ENCODE measurements at places on chromosomes 6 and 20.

DNA sequence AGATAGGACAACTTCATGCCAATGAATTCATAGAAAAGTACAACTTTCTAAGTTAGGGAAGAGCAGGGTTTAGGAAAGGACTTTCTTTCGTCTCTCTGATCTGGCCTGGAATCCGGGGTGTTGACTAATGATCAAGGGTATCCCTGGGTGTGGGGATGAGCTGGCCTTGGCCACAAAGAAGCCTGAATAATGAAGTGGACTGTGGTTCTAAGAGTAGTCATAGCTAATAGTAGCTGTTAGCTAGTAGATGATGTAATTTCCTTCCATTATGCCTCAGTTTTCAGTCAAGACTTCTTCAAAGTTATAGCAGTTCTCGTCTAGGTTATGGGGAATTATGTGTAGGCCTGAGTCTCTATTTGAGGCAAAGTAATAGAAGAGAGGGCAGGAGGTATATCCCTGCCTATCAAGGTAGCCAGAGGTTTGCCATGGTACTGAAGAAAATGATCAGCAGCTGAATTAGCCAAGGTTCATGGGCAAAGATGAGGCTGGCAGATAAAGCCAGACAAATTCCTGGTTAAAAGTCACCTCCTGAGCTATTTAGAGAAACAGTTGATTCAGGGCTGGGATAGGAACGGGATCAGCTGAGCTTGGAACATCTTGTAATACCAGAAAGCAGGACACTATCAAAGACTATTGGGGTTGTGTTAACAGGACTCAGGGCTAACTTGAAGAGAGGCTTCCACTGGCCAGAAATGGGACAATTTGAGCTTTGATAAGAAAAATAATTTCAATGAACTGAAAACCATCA, 18.7 kb upstream of the TRPC4AP start:
- DNase-seq, result no peak

DNA sequence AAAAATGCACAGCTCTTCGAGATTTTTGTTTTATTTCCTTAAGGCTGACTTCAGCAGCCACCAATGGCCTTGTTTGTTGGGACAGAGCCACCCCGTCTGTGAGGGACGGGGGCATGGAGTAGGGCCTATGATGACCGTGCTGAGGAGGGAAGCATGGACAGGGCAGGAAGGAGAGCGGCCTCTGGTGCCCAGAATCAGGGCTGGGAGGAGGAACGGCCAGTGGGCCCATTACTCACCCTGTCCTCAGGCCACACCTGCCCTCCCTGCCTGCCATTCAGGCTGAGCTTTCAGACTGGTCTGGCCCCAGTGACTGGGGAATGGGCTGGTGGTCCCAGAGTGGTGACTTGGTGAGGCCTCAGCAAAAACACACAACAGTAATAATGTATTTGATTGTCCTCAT, 104.4 kb downstream of the SMOC2 start:
- no peak for DNase-seq

DNA sequence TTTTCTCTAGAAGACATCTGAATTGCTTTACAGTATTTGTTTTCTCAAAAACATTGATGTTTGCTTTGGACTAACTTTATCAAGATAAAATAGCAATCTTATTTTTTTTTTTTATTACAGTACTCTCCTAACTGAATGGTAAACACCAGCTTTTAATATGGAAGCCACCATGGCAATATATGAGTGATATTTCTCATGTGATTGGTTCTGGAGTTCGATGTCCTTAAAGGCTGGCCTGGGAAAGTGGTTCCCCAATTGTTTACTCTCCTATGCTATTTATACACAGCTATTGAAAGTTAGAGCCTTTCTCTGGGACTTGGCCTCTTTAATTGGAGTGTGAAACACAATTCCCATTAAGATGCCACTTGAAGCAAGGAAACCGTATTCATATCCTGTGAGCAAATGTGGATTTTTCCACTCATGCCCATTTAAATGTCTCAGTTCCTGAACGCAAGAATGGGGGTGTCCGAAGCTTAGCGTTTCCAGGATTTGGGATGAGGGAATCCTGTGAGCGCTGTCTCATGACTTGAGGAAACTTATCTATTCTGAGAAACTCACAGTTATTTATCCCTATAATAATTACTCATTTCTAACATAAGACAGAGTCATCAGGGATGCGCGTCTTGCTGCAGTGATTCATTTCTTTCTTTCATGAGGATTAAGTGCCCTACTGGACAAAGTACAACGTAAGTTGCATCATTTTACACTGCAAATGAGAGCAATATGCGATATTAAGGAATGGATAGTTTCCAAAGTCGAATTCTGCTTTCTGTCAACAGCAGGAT, 143.3 kb upstream of the PREP start:
- no peak for DNase-seq

DNA sequence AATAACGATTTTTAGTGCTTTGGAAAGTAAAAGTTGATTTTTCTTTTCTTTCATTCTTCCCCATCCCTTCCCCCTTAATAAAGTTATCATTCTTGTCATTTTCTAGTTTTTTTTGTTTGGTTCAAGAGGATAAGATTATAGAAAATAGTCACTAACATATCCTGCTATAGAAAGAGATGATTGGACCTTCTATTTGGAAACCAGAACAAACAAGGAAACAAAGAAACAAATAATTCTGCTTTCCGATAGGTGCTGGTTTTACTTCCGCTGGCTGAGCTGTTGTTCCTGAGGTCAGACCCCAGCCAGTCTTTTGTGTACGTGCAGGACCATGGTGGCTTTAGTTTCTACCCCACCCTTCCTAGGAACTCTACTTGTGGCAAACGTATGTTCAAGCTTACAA, at the start of gene CDH26:
Gene CDH26, plus strand, starts transcription at position 301 of the 400 bp plus-strand sequence. CDS start 304 bp downstream, outside the sequence.
- DNase-seq, result no peak

Measured in GF-D8 (cell line).